Fibroblast of skin of left biceps (primary cell): ENCODE measurements at places on chromosomes 7 and 10.

DNA sequence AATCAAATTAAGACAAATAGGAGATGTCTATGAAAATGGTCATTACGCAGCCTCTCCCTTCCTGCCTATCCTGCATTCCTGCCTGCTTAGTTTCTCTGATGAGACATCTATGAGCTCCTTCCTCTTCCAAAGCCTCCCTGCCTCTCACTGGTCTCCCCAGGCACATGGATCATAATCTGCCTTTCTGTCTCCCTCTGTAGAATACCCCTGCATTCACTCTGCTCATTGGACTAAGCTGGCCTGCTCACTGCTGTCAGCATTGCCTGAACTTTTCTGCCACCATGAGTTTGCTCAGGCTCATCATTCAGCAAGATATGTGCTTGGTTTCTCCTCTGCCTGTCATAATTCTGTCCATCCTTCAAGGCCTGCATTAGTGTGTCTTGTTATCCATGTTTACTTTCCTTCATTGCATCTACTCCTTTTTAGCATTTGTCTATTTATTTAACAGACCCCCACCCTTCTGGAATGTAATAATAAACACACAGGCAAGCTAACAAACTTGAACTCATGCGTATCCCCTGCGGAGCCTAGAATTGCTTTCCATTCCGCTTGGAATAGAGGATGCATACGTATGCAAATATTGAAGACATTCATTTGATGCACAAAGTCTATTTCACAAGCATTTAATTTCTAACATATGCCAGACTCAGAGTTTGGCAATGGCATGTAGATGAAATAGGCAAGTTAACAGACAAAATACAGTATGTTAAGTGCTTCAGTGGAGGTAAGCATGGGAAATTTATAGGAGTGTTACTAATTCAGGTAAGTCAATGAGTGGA is 88.3 kb downstream of the PTPRZ1 start:
- DNase-seq, result peak; percentile 73

GRCh38 chr10:126252884-126253610 is 135.2 kb downstream of the ADAM12 start:
- DNase-seq, result peak; percentile 100

DNA sequence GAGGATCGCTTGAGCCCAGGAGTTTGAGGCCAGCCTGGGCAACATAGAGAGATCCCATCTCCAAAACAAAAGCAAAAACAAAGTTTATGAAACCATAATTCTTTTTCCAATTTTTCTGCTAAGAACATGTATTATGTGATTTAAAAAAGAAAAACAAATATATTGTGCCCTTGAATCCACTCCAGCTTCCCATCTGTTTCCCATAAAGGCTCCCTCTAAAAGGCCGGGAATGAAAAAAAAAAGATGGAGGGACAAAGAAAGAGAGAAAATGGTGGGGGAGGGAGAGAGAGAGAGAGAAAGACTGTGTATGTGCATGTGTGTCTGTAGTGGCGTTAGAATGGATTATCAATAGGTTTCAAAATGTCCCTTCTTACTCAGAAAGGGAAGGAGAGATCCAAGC is 20.5 kb upstream of the GSDME start:
- peak; percentile 20 for DNase-seq

DNA sequence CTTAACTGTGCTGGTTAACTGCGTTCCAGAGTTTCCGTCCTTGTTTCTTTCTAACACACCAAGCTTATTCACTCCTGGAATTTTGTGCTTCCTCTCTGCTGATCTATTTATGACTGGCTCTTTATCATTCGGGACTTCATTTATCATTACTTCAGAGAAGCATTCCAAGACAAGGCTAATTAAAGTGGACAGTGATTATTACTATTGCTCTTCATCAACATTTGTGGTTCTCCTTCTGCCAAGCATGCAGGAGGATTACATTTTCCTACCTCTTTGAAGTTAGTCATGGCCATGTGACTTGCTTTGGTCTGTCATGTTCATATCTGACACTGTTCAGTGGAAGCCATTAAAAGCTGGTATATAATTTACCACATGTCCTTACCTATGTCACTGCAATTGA is 172.4 kb upstream of the AGR3 start:
- no peak for DNase-seq

GRCh38 chr10:55065185-55065584 is 264.2 kb upstream of the PCDH15 start:
- no peak for DNase-seq

DNA sequence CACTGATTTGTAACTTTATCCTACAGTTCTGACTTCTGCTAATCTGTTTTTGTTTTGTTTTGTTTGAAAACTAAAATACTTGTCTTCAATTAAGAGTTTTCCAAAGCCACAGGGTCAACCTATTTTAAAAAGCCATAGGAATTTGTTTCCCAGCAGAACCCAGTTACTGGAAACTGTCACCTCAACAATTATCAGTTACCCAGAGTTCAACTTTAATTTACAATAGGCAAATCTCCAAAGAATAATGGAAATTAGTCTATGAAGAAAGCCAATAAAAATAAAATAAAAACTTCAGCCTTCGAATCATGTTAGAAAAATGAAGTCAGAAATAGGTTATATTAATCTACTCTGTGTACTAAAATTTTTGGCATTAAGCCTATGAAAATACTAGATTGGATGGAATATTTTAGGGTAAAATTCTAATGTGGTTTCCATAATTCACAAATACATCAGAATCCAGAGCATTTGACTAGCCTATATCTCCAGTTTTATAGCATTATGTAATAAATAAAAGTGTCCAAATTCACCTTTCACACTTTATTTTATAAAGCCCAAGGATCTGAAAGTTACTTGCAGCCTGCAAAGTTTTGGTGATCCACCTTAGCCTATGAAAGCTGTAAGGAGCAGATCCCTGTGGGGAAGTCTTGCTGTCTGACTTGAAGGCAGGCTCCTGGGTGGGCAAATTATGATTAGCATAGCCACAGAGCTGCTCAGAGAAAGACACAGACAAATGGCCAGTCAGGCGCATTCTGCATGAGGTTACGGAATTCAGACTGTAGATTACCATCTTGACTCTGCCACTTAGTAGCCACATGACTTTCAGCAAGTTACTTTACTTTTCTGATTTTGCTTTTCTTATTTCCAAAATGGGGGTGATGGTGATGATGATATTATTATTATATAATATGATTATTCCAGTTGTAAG is 250.0 kb upstream of the HGF start:
- DNase-seq, result no peak
